ENCODE measurements at places on chromosomes 4 and X.

DNA sequence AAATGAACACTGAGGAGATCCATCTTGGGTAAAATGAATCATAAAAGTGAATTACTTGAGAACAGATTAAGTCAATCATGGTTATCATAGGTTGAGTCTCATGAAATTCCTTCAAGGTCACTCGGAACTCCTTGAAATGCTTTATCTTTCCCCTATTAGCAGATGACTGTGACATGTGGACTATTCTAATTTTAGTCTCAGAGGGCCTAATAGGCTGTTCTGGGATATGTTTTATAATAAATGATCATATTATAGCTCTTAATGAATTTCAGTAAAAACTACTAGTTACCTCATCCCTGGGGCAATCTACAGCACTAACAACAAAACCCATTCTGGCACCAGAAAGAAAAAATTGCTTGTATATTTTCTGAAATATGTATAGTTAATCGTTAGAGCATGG, 44.7 kb downstream of the SPATA4 start:
- DNase-seq, result no peak

DNA sequence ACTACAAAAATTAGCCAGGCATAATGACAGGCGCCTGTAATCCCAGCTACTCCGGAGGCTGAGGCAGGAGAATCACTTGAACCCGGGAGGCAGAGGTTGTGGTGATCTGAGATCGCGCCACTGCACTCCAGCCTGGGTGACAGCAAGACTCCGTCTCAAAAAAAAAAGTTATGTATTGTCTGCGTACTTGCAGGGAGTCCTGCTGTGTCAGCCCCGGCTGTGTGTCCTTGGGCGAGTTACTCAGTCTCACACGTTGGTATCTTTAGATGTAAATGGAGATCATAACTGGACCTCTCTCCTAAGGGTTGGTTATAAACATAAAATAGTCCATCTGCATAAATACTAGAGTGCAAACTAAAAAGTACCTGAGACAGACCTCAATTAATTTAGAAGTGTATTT, 22.7 kb upstream of the TBC1D14 start:
- no peak for DNase-seq

- no peak for DNase-seq
Measured at GRCh38 chr4:119284876-119285780, 36.8 kb downstream of the FABP2 start.

DNA sequence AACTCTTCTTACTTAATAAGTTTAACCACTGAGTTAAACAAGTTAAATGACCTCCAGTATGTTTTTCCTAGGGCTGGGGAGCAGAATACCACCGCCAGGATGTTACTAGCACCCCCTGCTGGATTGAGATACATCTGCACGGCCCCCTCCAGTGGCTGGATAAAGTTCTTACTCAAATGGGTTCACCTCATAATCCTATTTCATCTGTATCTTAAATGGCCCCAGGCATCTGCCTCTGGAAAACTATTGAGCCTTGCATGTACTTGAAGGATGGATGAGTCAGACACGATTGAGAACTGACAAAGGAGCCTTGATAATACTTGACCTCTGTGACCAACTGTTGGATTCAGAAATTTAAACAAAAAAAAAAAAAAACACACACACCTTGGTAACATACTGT, 61.5 kb upstream of the MMAA start:
- DNase-seq, result peak; percentile 51

DNA sequence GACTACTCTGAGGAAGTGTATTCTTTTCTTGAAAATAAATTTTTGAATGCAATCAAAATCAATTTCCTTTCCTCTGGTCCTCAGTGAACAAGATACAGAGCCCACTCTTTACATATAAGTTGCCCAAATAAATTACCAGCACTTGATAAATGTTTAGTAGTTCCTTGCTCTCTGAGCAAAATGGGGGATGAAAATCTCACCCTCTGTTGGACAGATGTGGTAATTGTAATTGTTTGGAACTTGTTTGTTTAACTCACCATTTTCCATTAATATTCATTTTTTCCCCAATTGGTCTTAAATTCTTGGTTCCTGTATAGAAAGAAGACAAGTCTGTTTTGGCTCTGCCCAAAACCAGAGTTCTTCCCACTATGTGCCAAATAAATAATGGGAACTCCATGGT, 146.3 kb downstream of the LDB2 start:
- no peak for DNase-seq

- no peak for DNase-seq
Measured at GRCh38 chrX:149010853-149011224, 494.3 kb downstream of the IDS start.

DNA sequence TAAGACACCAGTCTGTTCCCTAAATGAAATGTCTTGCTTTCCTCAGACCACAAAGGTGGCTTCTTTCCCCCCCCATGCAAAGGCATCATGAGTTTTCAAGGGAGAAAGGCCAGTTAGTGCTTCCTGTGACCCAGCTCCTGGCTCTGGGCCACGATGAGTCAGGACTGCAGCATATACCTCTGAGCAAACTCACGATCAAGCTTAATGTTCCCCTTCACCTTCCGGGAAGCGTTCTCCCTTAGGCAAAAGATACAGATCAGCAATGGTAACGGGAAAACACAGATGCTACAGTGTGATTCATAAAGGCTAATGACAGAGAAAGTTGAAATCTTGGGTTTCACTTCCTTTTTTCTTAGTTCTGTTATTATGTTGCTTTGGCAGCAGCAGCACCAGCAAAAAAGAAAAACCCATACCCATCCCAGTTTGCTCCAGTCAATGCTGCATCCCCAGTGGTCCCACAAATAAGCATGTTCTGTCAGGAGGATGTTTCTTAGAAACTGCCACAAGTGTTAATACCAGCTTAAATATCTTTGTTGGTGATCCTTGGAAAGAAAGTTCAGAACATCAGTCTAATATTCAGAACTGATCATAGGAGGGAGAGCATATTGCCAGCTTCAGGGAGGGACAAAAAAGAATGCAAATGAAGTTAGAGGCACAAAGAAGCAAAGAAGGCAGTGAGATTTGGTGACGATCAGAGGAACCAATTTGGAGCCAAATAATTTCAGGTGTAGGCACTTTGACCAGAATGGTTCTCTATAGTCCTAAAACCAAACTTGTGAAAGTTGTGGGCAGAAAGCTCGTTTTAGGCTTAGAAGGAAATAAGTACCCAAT, 41.2 kb downstream of the LONRF3 start:
- DNase-seq, result no peak

DNA sequence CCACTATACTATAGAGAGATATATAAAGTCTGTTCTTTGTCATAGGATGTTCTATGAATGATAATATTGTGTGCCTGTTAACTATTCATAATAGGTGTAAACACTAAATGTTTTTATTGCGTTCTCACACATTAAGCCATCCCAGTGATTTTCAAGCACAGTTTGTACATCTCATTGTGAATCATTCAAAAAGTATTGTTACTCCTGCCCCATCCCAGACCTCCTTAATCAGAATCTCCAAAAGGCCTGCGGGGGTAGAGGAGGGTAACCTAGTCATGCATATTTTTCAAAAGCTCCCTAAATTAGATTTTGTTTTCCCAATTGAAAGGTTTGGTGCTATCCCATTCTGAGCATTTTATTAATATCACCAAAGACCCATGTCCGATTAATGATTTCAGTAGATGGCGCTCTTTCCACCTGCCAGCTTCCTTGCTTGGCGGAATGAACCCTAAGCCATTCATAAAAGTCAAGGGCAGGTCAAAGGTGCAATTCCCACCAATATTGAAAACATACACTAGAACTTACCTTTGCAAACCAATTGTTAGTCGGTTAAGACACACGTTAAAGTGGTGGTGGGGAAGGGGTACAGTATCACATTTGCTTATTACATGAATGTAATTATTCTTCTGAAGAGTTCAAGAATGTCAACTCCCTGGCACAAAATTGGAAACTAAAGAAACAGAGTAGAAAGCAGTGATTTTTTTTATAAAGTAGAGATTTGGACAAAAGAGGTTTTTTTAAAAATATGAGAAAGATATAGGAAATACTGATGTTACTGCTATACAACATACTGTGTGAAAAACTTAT, 5.8 kb upstream of the TET2 start:
- peak; percentile 57 for DNase-seq

- peak; percentile 32 for DNase-seq
Measured at GRCh38 chrX:31697294-31697916, 625.6 kb upstream of the FTHL17 start.

DNA sequence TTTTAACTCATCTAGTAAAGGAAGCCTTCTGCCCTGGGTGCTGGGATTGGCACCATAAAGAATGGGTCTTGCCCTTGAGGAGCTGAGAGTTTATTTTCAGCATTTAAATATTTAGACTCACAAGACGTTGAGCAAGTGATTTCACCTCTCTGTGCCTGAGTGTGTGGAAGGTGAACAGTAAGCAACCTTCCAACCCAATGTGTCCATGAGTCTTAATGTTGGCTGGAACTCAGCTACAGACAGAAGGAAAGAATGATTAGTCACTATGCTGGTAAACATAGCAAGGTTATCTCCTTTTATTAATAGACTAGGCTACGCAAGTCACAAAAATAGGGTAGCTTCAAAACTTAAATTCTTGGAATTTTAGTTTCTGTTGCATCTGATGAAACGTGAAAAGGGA, 277.4 kb upstream of the GATB start:
- no peak for DNase-seq

DNA sequence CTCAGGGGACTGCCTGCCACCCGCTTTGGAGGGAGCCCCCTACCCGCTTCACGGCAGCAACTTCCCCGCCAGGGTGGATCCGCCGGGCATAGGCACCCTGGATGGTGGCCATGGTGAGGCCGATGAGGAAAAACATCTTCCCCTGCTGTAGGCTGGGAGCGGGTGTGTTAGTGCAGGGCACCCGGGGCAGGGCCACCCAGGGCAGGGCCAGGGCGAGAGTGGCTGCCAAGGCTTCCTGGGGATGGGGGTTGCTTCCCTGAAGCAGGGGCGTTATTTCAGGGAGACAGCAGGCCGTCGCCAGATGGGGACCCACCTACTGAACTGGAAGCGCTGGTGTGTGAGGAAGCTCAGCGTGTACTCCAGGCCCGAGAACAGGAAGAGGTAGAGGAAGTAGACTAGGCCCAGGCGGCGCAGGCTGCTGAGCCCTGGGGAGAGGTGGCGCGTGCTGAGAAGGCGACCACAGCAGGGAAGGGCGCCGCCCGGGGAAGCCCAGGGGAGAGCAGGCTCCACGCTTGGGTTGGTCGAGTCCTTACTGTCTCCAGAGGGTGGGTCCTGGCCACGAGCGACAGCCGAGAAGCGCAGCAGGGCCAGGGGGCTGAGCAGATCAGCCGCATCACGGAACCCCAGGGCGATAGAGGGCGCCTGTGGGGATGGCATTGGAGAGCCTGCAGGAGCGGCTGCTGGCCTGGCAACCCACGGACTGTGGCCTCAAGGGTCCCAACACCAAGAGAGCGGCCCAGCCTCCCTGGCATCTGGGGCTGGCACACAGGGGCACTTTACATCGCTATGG, 31.5 kb downstream of the NOP14 start:
- no peak for DNase-seq

DNA sequence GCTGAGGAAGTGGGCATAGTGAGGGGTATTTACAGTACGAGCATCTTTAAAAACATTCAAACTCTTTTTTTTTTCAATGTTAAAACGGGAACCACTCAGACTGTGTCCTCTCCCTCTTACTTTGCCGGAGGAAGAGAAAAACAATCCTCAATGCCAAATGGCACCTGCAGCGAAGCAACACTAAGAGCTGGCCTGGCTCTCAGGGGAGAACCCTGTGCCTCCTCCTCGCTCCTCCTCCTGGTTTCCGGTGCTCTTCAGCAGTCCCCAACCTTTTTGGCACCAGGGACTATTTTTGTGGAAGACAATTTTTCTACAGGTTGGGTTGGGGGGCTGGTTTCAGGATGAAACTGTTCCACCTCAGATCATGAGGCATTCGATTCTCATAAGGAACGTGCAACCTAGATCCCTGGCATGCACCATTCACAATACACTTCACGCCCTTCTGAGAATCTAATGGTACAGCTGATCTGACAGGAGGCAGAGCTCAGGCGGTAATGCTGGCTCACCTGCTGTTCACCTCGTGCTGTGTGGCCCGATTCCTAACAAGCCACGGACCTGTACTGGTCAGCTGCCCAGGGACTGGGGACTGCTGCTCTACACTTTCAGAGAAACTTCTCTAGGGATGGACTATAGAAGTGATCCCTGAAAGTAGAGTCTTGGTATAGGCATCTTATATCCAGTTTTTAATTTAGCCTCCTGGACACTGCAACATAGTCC, 404.1 kb downstream of the RAPGEF2 start:
- DNase-seq, result peak; percentile 93

DNA sequence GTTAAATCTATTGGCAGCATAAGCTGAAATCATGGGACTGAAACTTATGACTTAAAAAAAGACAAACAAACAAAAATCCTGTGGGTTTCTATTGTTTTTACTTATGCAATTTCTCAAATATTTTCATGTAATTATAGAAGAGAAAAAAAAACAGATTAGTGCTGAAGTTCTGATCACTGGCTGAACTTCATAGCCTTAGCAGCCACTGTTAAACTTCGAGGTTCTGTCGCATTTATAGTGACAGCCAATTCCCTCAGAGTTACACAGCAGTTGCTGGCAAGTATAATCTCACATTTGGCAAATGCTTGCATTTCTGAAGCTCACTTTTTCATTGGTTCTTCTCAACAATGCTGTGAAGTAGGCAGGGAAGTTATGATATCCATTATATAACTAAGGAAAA, 748.9 kb upstream of the MAGEB2 start:
- DNase-seq, result no peak

DNA sequence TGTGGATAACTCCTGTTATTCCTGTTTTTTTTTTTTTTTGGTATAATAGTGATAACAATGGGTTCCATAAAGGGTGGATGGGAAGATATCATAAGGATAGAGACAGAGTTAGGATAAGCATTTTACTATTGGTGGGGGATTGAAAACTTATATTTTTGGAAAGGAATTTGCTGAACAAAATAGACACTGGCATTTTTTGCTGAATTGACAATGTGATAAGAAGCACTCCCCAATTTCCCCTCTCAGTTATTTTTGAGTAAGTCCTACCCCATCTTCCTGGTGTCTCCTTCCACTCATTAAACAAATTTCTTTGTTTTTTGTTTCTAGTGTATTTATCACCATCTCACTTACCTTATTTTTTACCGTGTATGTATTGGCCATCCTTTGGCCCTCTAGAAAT, 55.8 kb downstream of the AMELX start:
- no peak for DNase-seq

GRCh38 chr4:136922066-136922465, 610.2 kb downstream of the PCDH18 start:
- DNase-seq, result no peak

DNA sequence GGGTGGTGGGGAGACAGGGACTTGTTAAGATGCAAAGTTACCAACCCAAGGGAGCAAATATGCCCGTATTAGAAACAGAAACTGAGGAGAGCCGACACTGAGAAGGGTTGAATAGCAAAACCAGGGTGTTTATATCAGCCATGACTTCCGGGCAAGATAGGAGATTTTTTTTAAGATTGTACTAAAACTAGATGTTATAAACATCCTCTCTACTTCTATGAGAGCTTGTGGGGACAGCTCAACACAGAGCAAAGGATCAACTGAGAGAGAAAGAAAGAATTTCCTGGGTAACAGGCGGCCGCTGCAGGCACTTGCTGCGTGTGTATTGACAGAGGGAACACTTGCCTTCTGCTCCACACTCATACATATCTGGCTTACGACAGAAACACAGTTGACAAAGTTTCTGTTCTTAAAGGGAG, 49.1 kb upstream of the FBXW7 start:
- DNase-seq, result no peak

Data from cerebellar cortex (tissue), 1 donor.